ENCODE measurements at places on chromosomes 2 and 18.

- no peak for DNase-seq
Observed at GRCh38 chr2:1843646-1844045, 99.3 kb upstream of the PXDN start.

DNA sequence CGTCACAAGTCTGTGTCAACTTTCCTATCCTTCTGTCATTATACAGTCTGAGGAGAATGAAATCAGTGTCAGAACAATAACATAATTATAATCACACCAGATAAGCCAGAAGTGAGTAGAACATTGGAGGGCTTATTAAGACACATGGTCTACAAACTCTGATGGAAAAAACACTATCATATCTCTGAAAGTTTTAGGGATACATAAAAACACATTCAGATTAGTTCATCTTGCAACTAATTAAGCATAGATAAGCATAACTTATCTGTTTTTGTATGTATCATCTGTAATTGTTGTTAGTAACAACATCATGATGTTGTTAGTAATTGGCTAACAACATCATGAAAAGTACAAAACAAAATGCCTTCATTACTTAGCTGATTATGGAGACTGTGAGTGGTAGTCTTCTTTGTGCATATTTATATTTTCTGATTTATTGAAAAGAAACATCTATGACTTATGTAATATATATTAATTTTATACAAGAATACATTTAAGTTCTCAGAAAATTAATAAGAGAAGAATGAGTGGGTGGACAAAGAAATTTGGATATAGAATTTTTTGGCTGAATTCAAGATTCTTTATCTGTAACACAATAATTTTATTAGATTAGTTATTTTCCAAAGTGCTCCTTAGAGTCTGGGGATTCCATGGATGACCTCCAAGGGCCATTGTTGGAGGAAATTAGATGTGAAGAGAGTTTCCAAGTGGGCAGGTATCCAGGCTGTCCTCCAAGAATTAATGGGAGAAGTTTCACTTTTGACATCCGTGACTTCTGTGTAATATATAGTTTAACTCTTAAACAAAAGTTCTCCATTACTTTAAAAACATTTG, 16.9 kb upstream of the CCDC102B start:
- no peak for DNase-seq

DNA sequence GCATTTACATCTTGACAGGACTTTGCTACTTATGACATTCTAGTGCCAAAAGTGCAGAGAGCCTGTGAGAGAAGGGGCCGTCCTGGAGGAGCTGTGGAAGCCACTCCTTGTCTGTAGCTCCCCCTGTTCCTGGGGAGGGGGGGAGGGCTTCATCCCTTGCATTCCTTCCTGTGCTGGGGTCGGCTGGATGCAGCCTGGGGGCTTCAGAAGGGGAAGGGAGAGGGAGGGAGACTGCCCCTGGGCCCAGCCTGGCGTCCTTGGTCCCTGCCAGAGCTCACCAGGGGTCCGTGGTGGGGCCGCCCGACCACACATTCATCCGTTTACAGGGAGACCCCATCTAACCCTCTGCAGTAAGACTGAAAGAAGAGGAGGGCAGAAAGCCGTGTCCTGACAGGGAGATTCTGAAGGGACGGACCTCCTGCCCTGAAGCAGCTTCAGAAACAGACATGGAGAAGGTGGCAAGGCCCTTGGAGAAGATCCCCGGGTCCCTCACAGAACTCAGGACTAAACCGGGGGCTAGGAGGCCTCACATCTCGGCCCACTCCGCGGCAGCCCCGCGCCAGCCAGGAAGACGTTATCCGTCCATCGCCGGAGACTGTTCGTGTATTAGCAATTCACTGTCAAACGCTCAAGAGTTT, 258.3 kb upstream of the SALL3 start:
- DNase-seq, result no peak

DNA sequence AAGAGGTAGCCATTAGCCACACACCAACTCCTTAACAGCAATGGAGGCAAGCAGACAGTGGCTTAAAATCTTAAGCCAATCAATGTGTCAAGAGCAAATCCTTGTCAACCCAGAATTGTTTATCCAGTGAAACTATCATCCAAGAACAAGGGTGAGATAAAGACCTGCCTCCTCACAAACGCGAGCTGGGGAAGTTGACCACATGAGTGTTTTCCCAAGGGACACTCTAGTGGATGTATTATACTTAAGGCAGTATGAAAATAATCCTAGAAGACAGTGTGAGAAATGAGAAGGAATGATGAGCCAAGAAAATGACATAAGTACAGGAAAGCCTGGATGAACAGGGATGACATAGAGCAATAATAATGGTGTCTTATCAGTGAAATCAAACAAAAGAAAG, 209.6 kb downstream of the TWIST2 start:
- peak; percentile 18 for DNase-seq

- DNase-seq, result no peak
Observed at GRCh38 chr2:179201869-179202268, 62.8 kb downstream of the SESTD1 start.

- DNase-seq, result no peak
Observed at GRCh38 chr18:191725-192124, 33.4 kb downstream of the USP14 start.

GRCh38 chr2:237486334-237486818, 675 bp upstream of the MLPH start:
- no peak for DNase-seq

DNA sequence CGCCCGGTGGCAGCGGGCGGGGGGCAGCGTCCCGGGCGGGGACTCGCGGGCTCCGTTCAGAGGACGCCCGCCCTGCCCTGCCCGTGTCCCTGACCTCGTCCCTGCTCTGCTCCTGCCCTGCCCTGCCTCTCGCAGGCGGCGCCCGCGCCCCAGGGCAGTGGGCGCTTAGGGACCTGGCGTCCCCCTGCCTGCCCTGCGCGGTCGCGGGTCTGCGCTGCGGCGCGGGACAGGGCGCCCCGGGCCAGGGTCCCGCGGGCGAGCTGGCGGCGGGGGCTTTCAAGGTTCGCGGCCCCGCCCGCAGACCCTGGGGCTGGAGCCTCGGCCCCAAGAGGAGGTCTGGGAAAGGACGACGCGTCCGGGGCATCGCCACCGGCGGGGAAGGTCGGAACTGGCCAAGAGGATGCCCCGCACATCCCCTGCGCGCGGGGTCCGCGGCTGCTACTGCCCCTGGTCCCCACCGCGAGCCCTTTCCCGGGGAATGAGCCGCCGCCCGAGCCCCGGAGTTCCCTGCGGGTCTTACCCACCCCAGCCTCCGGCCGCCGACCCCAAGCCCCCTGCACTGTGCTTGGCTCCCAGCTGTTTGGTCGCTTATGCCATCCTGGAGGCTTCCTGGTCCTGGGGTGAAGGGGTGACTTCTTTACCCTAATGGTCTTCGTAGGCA, 679 bp downstream of the RNF144A start:
- DNase-seq, result no peak

- no peak for DNase-seq
Observed at GRCh38 chr2:12467303-12467702, 249.4 kb upstream of the TRIB2 start.
